Esophagus squamous epithelium (tissue), 5 donors: ENCODE measurements at places on chromosomes 3 and 15.

- no peak for DNase-seq
These were observed 548 bp upstream of the BTBD1 start for GRCh38 chr15:83067638-83067962.

GRCh38 chr3:85567071-85567676, 608.4 kb downstream of the CADM2 start:
- DNase-seq, result no peak

DNA sequence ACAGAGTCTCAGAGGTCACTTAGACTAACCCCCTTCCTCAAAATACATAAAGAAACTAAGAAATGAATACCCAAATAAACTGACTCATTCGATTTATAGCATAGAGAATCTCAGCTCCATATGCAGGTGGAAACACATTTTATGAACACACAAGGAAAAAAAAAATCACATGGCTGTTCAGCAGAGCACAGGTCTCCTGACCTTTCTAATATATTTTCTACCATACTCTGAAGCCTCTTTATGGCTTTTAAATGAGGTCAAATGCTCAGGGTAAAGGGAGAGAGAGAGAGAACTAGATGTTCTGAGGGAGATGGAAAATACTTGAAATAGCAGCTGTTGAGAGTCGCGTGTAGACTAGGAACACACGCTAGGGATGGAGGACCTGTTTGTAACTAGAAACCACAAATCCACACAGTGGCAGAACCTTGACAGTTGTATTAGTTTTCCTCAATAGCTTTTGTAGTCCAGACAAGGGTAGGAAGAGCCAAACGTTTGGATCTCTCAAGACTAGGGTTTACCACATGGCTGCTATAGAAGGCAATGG, 165.3 kb downstream of the FMN1 start:
- DNase-seq, result no peak

GRCh38 chr3:107064405-107065060, 312.7 kb upstream of the CCDC54 start:
- no peak for DNase-seq

DNA sequence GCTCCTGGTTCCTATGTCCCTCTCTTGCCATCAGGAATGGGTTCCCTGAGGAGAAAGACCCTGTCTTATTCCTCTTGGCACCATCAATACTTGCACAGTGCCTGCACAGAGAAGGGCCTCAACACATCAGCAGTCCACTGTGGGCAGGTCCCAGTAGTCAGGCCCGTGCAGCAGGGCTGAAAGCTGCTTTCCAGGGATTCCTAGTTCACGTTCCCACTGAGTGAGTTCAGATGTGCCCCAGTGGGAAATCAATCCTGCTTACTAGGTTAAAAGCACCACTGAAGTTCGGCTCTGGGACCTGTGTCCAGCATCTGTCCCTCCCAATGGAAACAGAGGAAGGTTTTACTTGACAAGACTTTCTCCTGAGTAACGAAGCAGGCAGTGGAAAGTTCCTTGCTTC, 15.7 kb downstream of the RAB43 start:
- no peak for DNase-seq

- no peak for DNase-seq
These were observed 101.0 kb upstream of the NMNAT3 start for GRCh38 chr3:139778682-139779233.
